CD4-positive, alpha-beta T cell treated with Interleukin-4 for 1 hour (primary cell): ENCODE measurements at places on chromosomes 5 and 9.

- DNase-seq = no peak
Observed at GRCh38 chr9:14670718-14671117, 22.5 kb downstream of the ZDHHC21 start.

- DNase-seq = no peak
Observed at GRCh38 chr5:96228408-96228807, 204.6 kb downstream of the PCSK1 start.

GRCh38 chr5:35194635-35195471, 35.4 kb downstream of the PRLR start:
- no peak for DNase-seq

- DNase-seq = no peak
Observed at GRCh38 chr5:178121391-178122276, 8.3 kb downstream of the N4BP3 start.

DNA sequence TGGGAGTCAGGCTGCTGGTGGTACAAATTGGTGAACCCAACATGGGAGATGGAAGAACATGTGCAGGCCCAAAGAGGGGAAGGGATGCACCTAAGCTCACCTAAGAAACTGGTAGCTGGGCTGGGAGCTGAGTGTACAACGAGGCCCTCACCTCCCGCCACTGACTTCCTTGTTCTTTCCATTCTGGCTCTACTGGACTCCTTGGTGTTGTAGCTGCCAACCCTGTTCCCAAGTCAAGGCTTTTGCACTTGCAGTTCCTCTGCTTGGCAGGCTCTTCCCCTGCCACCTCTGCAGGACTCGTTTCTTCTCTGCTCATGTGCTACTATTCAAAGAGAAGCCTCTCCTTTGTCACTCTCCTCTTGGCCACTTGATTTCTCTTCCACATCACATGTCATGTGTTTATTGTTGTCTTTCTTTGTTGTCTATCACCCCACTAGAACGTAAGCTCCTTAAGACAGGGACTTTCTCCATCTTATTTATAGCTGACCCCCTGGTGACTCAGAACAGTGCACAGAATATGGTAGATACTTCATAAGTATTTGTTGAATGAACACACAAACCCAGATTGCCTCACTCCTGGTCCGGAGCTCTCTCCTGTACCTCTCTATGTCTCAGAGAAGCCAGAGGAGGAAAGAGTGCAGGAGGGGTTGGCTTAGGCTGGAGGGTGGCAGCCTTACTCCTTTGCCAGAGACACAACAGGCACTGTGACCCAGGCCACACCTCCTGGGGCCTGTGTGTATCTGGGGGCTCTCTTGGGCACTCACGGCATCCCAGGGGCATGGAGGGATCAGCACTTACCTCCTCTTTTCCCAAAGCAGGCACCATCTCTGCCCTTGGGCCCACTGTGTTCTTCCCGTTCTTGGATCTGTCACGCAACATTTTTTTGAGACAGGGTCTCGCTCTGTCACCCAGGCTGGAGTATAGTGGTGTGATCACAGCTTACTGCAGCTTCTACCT, 5.2 kb upstream of the SPINK4 start:
- DNase-seq = no peak

GRCh38 chr5:170353011-170353761, 36.0 kb downstream of the KCNMB1 start:
- DNase-seq = no peak

DNA sequence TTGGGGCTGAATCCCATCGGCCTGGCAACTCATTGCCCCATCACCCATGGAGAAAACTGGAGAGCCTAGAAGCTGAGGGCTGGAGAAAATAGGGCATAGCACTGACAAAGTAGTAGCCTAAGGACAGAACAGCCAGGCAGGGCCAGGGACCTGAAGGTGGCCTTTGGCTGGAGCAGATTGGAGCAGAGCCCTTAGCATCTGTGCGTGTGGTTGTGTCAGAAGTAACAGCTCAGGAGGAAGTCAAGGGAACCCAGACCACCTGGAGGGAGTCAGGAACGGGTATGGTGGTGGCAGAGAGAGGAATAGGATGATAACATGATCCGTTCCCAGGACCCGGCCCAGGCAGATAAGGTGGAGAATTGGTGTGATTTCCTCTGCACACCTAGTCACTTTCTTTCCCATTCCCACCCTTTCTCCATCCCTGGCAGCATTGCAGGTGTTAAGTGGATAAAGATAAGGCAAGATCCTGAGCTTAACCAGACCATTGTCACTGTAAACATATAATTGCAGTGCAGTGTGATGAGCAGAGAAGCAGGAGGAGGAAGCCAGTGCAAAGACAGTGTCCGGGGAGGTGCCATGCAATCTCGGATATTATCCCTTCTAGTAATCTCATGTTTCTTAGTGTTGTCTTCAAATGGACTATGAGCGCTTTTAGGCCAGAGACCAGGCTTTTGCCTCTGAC, 67.0 kb downstream of the NDFIP1 start:
- DNase-seq = no peak

DNA sequence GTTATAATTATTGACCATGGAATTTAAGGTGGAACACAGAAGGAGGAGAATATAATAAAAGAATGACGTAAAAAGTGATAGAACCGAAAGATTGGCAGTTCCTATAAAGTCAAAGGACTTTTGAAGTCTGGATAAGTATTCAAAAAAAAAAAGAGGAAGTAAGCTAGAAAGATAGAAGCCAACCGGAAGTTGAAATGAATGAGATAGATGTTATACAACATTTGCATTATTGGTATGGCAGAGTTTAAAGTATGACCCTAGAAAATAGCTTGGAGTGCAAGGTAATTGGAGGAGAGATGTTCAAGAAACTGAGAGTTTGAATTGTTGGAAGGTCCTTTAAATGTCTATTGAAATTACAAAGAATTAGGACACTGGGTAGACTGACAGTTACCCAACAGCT, 293.6 kb downstream of the FER start:
- DNase-seq = no peak

DNA sequence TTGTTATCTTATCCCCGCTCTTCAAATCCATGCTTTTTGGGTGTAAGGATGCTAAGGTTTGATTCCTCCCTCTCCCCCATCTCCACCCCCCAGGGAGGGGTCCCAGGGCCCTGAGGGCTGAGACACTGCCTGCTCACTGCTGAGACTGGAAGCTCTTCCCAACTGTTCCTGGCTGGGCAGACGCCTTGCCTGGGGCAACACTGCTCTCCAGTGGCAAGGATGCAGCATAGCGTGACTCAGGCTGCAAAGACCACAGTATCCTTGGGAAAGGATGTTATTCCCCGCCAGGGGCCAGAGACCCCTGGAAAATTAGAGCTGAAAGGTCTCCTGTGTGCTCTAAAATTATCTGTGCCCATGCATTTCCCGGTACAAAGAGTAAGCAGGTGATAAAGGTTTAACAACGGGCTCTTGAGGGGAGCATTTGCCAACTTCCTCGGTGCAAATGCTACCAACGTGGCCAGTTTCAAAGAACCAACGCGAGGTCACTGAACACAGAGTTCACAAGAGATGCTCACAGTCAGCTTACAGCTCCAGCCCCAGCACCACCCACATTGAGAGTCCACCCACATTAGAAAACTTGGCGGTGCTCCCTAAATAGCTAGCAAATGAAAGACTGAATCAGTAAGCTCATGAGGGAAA, 271.9 kb downstream of the NSG2 start:
- no peak for DNase-seq

GRCh38 chr9:133044661-133045060, 13.9 kb downstream of the GTF3C5 start:
- DNase-seq = no peak

DNA sequence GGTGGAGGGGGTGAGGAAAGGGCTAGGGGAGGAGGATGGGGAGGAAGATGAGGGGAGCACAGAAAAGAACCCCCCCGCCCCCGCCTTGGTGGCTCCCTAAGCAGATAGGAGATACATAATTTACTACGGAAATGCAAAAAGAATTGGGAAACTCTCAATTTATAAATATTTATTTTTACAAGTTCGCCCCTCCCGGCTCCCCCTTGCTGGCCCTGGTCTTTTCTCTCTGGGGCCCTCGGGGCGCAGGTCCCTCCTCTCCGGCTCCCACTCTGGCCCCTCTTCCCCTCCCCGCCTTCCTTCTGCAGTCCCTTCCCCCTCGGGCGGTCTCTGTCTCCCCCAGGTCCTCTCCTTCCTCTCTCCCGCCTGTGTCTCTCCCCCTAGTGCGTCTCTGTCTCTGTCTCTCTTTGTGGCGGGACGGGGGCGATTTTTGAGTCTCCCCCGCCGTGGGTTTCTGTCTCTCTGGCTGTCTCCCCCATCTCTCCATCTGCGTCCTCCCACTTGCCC, 173.6 kb upstream of the IER5L start:
- DNase-seq = no peak

- DNase-seq = no peak
Observed at GRCh38 chr5:138273834-138274188, 610 bp downstream of the GFRA3 start.

DNA sequence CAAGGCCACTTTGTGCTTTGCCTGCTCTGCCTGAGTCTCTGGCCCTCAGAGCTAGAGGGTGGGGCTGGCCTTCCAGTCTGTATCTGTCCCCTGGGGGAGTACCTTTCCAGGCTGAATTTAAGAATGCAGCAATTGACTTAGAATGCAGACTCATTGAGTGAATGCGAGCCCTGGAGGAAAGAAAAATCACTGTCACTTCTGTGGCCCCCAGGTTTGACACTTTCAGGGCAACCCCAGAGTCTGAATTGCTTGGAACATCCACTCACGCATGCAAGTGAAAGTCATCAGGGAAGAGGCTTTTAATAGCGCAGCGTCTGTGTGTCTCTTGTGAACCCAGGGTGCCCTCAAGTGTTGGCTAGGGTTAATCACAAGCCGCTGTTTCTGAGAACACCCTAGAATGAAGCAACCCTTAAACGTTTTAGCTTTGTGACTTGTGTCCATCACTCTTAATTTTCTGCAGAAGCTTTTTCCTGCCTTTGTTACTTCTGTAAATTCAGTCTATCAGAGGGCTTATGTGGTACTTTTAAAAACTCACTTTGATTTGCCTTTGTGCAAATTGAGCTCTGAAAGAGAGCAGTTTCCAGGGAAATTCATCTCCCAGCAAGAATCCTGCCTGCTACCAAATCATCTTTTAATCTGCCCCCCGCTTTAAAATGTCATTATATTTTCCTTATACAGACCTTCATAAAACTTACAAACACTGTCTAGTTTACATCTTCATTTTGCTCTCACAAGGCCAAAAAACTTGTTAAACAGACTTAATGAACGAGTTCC, 146.8 kb upstream of the IQGAP2 start:
- peak; percentile 73 for DNase-seq

DNA sequence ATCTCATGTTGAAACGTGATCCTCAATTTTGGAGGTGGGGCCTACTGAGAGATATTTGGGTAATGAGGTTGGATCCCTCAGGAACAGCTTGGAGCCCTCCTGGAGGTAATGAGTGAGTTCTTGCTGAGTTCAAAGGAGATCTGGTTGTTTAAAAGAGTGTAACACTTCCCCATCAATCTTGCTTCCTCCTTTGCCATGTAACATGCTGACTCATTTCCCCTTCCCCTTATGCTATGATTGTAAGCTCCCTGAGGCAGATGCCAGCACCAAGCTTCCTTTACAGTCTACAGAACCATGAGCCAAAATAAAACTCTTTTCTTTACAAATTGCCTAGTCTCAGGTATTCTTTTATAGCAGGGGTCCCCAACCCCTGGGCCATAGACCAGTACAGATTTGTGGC, 352.3 kb downstream of the SLCO4C1 start:
- DNase-seq = no peak

- DNase-seq = no peak
Observed at GRCh38 chr5:149110406-149110805, 30.9 kb upstream of the ABLIM3 start.

DNA sequence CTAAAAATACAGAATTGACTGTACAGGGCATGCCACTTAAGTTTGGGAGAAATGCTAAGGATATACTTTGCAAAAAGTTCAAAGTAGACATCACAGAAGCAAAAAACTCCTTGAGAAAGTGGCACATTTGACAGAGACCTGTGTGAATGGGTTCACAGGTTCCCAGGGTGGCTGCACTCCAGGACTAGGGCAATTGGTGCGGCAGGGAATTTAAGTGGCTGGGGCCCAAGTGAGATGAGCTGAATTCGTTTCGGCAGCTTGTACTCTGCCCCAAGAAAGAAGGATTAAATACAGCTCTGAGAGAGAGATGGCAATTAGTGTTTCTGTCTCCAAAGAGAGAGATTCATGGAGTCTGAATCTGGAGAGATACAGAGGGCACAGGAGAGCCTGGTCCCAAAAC, 280.1 kb downstream of the FBXL17 start:
- DNase-seq = no peak

- no peak for DNase-seq
Observed at GRCh38 chr9:129323999-129324553, 146.0 kb upstream of the IER5L start.

GRCh38 chr9:125993466-125993865, 246.3 kb downstream of the PBX3 start:
- DNase-seq = no peak

DNA sequence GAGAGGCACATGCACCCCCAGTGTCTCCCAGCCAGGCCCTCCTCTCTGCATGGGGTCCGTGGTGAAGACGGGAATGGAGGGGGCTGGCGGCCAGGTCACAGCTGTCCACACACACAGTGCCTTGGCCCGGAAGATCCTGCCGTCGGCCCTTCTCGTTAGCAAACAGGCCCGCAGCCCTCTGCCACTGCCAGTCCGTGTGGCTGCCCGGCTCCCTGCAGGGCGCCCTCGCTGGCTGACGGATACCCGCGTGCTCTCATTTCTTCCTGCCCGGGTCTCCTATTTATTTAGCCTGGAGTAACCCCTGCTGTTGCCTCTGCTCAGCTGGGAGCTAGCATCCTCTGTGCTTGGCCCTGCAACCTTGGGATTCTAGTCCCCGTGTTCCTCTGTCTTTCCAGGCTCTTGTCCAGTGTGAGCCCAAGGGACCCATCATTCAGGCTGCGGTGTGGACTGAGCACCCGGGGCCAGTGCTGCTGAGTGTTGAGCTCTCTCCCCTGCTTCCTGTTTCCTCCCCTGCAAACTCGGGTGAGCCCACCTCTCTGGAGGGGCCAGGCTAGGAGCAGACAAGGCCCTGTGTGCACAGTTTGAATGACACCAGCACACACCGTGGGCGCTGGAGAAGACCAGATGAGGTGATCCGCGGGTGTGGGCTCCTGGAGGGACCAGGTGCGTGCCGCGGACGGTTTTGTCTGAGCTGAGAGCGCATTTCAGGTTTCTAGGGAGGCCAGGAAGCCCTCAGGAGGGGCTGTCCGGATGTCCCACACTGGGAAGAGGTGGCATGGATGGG, 14.6 kb upstream of the RNU6ATAC start:
- DNase-seq = no peak

- DNase-seq = no peak
Observed at GRCh38 chr5:135568246-135568645, 10.5 kb downstream of the CXCL14 start.
